ENCODE measurements at places on chromosomes 16 and 17.

DNA sequence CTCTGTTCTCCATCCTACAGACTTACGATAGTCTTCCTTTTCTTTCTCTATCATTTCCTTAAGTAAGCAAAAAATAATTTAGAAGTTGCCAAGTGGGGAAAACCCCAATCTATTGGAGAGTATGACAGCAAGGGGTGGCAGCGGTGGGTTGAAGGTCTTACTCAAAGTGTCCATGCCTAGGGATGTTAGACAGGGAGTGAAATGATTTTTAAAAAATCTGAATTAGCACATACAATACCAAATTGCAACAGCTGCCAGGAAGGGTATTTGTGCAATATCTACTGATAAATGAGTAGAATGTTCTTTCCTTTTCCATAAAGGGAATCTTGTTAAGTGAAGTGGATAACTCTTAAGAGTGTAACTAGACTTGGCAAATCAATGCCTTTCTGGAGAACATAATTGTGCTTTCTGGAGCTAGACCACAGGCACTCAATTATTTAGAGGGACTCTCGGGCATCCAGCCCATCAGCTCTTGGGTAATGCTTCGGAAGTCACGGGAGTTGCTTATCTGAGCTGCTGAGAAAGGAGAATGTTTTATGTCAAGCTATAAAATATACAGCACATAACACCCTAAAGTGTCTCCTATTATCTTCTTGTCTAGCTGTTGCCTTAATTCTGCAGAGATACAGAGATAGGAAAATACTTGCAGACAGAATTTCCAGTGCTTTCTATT lies 151.5 kb downstream of the KCNJ2 start:
- no peak for DNase-seq

GRCh38 chr16:30478766-30479478 lies 6.4 kb downstream of the ITGAL start:
- no peak for DNase-seq

GRCh38 chr16:69762814-69763598 lies 874 bp downstream of the WWP2 start:
- DNase-seq: no peak

- DNase-seq: no peak
These were observed 18.7 kb downstream of the ZNF385C start for GRCh38 chr17:42079541-42079940.

GRCh38 chr17:39702901-39703893 lies 3.3 kb downstream of the ERBB2 start:
- no peak for DNase-seq

DNA sequence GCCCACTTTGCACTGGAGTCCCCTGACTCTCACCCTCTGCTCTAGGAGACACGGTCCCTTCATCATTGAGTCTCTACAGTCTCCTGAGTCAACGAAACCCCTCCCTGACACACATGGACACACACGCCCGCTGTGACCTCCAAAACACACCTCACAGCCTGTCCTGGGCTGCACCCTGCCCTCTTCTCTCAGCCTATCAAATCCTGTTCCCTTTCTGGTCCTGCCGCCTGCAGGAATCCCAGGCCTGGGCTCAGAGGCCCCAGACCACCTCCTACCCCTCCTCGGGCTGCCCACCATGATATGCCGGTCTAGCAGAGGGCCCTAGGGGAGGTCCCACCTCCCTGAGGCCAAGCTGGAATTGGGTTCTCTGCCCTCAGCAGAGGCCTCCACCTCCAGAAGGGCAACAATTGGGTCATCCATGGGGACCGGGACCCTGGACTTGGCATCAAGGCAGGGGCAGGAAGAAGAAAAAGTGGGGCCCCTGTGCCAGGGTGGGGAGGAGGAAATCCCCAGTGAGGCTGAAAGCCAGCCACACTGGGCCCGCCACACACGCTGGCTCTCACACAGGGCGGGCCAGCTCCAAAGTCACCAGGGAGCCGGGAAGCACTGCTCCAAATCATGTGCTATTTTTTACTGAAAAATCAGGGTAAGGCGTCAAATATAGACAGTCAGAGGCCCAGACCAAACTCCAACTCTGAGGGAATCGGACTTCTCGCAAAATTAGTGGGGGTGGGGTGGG lies 3.4 kb downstream of the PPP1R9B start:
- DNase-seq: no peak

DNA sequence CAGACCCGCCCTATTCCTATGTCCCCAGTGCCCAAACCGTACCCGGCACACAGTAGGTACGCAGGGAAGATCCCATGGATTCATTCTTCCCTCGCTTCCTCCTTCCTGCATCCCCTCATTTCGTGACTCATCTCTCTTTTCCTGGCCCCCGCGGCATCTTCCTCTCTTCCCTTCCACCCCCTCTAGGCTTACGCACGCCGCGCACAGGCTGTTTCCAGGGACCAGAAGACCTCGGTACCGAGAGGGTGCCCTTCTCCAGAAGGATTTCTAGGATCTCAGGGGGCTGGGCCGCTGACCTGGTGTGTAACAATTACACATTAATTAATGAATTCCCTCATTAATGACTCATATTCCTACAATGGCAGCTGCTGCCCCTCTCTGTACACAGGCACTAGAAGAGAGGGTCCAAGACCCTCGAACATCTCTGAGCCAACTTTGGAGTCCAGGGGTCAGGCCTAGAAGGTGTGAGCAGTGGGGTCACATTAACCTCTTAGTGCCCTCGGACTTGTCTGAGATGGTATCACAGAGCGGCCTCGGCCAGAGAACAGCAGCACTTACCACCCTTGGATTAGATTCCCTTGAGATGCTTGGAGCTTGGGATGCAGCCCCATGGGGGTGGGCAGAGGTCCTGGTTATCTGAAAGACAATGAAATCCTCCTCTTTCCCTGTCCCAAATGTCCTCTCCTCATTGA lies 16.8 kb upstream of the PLLP start:
- DNase-seq: peak; percentile 78

GRCh38 chr16:89431158-89431584 lies 59.2 kb downstream of the ANKRD11 start:
- DNase-seq: no peak

GRCh38 chr17:56610321-56610720 lies 16.8 kb downstream of the NOG start:
- DNase-seq: no peak
